A549 treated with ZK216348 at 1 μM for 4 hours (cell line): ENCODE measurements at places on chromosomes 5 and 9. TPM values are rescaled to one million over a fixed set of nuclear protein-coding genes. Genes with fewer than 3 reads are reported as not detected.

ADGRV1 gene
- total RNA-seq, result 0.57 to 0.91 TPM (median 0.78 TPM) in 5 replicates

DMRT3 gene
- total RNA-seq, result not detected in 5 replicates

SHISAL2B gene
- total RNA-seq, result 0.20 TPM in 1 of 5 replicates, not detected in the others

F2RL1 gene
- total RNA-seq, result 209 to 272 TPM (median 236 TPM) in 5 replicates

OTP gene
- 0.07 to 0.16 TPM (median 0.11 TPM) in 5 replicates for total RNA-seq

RLN1 gene
- total RNA-seq, result not detected in 5 replicates

GABRA1 gene
- total RNA-seq, result not detected in 5 replicates

FOXD4L3 gene
- 0.25 TPM in 1 of 5 replicates, not detected in the others for total RNA-seq

SCGB3A2 gene
- total RNA-seq, result not detected in 5 replicates

LCP2 gene
- total RNA-seq, result not detected in 5 replicates

MSX2 gene
- total RNA-seq, result 3.0 to 5.7 TPM (median 5.4 TPM) in 5 replicates

ZBED3 gene
- 3.0 to 4.5 TPM (median 3.7 TPM) in 5 replicates for total RNA-seq

SELENOP gene
- 0.14 to 0.61 TPM (median 0.40 TPM) in 3 of 5 replicates, not detected in the others for total RNA-seq

CBY3 gene
- not detected in 5 replicates for total RNA-seq

CD180 gene
- not detected in 5 replicates for total RNA-seq

PCDHB16 gene
- 0.05 to 0.11 TPM (median 0.05 TPM) in 3 of 5 replicates, not detected in the others for total RNA-seq

TAF11L11 gene
- total RNA-seq, result 0.18 to 0.24 TPM in 2 of 5 replicates, not detected in the others

ZNF883 gene
- 0.81 to 0.97 TPM (median 0.92 TPM) in 5 replicates for total RNA-seq

PLPPR1 gene
- not detected in 5 replicates for total RNA-seq

MVB12B gene
- 5.0 to 8.1 TPM (median 7.3 TPM) in 5 replicates for total RNA-seq

SPINK4 gene
- total RNA-seq, result not detected in 5 replicates

BNC2 gene
- total RNA-seq, result 3.5 to 5.7 TPM (median 5.1 TPM) in 5 replicates

KIF20A gene
- 44.6 to 48.6 TPM (median 46.7 TPM) in 5 replicates for total RNA-seq

C5orf47 gene
- total RNA-seq, result not detected in 5 replicates

TMEFF1 gene
- total RNA-seq, result 0.37 to 1.2 TPM (median 1.1 TPM) in 5 replicates

PCDHB13 gene
- total RNA-seq, result 0.06 to 0.20 TPM (median 0.08 TPM) in 4 of 5 replicates, not detected in the other

TRIP13 gene
- 65.0 to 71.5 TPM (median 66.3 TPM) in 5 replicates for total RNA-seq

BRINP1 gene
- 0.16 to 0.27 TPM (median 0.23 TPM) in 5 replicates for total RNA-seq

PCDHA6 gene
- 0.04 to 0.12 TPM (median 0.12 TPM) in 3 of 5 replicates, not detected in the others for total RNA-seq

DNAH5 gene
- 0.82 to 2.3 TPM (median 1.5 TPM) in 5 replicates for total RNA-seq

SLC6A18 gene
- not detected in 5 replicates for total RNA-seq

ANKDD1B gene
- 0.14 to 0.17 TPM in 2 of 5 replicates, not detected in the others for total RNA-seq

PCA3 gene
- not detected in 5 replicates for total RNA-seq

TAF1L gene
- total RNA-seq, result 0.02 TPM in 1 of 5 replicates, not detected in the others

ADRA1B gene
- total RNA-seq, result 14.0 to 23.5 TPM (median 19.1 TPM) in 5 replicates

TMEM171 gene
- 4.8 to 7.4 TPM (median 6.3 TPM) in 5 replicates for total RNA-seq

CARTPT gene
- total RNA-seq, result not detected in 5 replicates

STPG3 gene
- total RNA-seq, result not detected in 5 replicates

PHF24 gene
- 0.05 to 0.29 TPM (median 0.12 TPM) in 4 of 5 replicates, not detected in the other for total RNA-seq

C7 gene
- total RNA-seq, result not detected in 5 replicates

NUDT12 gene
- 0.94 to 2.7 TPM (median 1.5 TPM) in 5 replicates for total RNA-seq

HRCT1 gene
- total RNA-seq, result 0.18 to 0.61 TPM (median 0.26 TPM) in 4 of 5 replicates, not detected in the other

AGXT2 gene
- not detected in 5 replicates for total RNA-seq

DNM1 gene
- 59.8 to 104 TPM (median 95.3 TPM) in 5 replicates for total RNA-seq

AOPEP gene
- 160 to 217 TPM (median 210 TPM) in 5 replicates for total RNA-seq

RNF224 gene
- total RNA-seq, result 0.13 to 0.58 TPM (median 0.39 TPM) in 4 of 5 replicates, not detected in the other
